ENCODE measurements at places on chromosomes 7 and 10.
A peak's percentile ranks its signal among the peaks of the same experiment; 100 is the strongest.

GRCh38 chr7:55532150-55532917 lies 40.0 kb downstream of the VOPP1 start:
- no peak for DNase-seq

GRCh38 chr10:120204877-120205276 lies 252.2 kb upstream of the PLPP4 start:
- no peak for DNase-seq

GRCh38 chr7:130273081-130273932 lies 6.6 kb downstream of the CPA2 start:
- peak; percentile 94 for DNase-seq

DNA sequence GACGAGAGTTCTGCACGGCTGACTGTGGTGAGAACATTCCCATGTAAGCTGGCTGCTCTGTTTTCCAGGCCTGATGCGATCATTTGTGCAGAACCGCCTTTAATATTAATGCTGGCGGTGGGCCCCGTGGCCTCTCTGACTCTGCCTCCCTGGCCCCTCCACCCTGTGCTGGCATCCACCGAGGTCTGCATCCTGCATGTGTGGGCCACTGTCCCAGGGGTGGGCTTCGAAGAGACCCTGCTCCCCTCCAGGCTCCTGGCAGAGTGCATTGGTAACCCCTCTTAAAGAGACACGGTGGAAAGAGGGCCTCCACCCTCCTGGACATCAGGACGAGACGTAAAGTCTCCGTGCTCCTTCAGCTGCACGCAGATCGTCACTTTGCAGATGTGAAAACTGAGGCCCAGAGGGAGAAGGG lies 67.3 kb upstream of the FAM20C start:
- no peak for DNase-seq

GRCh38 chr7:133339772-133340171 lies 86.9 kb downstream of the EXOC4 start:
- peak; percentile 14 for DNase-seq

DNA sequence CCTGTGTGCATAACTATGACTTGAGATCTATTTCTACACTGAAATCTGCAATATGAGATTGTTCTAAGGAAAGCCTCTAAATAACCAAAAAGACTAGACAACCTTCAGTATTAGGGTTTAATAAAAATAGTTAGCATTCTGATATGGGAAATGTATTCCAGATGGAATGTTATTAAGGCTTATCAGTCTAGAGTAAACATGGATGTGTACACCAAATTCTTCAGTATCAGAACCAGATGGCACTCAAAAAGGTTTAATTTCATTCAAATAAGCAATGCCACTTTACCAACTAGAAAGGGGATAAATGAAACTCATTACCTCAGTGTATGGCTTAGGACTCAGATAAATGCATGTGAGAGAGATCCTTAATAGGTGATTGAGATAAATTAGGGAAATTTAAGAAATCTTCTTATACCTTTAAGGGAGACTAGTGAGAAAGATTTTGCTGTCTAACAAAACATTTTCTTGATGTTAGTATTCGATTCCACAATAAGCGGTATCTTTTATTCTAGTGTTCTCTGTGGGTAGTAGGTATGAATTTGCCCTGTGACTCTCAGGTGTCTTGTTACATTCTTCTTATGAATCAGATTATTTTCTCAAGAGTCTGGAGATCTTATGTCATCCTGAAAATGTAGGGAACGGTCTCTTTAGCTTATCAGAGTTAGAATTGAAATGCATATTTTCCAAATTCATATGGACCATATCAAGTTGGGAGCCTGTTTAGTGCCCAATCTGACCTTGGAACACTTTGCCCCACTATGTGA lies 159.2 kb downstream of the PRKG1 start:
- DNase-seq: no peak

DNA sequence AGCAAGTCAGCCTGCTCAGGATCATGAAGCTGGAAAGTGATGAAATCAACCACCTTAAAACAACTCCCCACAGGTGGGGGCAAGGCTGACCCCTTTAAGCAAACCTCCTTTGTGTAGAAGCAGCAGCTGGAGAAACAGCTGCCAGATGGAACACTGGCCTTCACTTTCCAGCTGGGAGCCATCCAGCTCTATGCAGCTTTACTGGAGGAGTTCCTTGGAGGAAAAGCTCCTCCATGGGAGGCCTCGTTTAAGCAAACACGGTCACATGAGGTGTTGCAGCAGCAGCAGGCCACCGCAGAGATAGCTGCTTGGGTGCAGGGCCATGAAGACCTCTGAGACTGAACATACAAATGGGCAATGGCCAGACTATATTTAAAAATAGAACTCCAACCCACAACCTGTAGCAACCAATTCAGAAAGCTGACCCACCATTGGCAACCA lies 13.0 kb upstream of the DLG5 start:
- DNase-seq: no peak

DNA sequence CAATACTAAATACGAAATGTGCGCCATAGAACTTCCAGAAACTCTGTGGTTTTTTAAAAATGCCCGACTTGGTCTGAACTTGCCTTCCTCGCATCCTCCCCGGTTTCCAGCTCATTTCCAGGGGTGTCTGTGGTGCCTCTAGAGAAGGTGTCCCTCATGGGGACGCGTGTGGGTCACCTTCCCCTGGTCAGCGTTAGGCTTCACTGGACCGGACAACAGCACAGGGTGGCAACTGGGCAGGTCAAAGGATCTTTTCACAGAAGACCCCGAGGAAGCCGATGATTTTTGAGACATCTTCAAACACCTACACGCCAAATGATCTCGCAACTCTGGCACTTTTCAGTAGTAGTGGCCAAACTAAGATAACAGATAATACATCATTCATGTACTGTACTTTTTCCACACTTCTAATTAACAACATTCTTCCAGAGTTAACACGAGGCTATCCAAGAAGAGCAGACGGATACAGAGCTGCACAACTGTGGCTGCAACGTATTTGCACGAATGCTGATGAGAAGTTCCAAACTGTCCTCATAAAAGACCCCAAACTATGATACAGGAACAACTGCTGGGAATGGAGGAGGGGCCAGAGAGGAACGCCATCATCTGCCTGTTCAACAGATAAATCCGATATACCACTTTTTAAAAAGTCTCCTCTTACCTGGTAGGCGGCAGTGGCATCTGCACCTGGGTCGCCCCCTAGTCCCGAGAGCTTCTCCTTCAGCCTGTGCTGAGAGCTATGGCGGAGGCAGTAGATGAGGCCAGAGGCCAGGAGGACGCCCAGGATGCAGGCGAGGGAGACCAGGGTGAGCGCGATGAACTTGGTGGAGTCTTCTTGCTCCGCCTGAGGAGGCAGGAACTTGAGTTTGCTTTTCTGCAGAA lies 345.5 kb downstream of the DNAJB6 start:
- DNase-seq: no peak

- no peak for DNase-seq
These were observed 307.4 kb upstream of the ZMIZ1 start for GRCh38 chr10:78761311-78761781.
